Hippocampal formation (tissue), 2 donors: ENCODE measurements at places on chromosomes 7 and 10.

GRCh38 chr10:69466158-69466490 is 14.9 kb downstream of the TSPAN15 start:
- no peak for DNase-seq

- no peak for DNase-seq
Observed at GRCh38 chr7:108468246-108468645, 12.0 kb upstream of the NRCAM start.

DNA sequence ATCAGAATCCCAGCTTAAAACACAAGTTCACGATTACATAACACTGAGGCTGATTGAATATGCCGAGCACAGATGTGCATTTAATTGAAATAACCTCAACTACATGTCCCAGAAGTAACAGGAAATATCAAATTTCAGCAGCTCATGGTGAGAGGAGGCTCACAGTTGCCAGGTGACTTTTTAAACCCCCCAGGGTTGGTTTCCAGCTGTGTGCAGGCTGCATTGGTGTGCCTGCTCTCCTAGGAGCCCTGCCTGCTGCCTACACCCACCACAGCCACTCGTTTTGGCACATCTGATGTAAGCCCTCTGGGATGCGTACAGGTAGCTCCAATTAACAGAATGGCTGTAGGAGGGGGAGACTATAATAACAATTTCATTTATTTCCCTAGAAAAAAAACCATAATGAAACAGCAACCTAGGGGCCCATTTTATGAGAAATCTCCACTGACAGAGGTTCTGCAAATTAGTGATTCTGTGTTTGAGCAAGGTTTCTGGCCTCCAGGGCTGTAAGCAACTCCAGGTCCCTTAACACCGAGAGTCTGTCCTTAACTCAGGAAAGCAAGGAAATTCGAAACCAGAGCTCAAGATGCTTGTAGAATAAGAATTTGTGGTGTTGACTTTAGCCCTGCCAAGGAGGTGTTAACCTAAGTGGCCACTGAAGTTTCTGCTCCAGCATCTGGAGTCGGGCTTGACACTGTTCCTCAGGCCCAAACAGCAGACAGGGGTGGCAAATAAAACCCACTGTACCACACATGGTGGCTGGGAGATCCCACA is 161.9 kb downstream of the BMPER start:
- DNase-seq: no peak

DNA sequence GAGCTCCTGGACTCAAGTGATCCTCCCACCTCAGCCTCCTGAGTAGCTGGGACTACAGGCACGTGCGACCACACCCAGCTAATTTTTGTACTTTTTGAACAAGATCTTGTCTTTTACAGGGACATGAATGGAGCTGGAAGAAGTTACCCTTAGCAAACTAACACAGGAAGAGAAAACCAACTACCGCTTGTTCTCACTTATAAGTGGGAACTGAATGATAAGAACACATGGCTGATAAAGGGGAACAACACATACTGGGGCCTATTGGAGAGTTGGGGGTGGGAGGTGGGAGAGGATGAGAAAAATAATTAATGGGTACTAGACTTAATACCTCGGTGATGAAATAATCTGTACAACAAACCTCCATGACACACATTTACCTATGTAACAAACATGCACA is 70.9 kb upstream of the INHBA start:
- no peak for DNase-seq

DNA sequence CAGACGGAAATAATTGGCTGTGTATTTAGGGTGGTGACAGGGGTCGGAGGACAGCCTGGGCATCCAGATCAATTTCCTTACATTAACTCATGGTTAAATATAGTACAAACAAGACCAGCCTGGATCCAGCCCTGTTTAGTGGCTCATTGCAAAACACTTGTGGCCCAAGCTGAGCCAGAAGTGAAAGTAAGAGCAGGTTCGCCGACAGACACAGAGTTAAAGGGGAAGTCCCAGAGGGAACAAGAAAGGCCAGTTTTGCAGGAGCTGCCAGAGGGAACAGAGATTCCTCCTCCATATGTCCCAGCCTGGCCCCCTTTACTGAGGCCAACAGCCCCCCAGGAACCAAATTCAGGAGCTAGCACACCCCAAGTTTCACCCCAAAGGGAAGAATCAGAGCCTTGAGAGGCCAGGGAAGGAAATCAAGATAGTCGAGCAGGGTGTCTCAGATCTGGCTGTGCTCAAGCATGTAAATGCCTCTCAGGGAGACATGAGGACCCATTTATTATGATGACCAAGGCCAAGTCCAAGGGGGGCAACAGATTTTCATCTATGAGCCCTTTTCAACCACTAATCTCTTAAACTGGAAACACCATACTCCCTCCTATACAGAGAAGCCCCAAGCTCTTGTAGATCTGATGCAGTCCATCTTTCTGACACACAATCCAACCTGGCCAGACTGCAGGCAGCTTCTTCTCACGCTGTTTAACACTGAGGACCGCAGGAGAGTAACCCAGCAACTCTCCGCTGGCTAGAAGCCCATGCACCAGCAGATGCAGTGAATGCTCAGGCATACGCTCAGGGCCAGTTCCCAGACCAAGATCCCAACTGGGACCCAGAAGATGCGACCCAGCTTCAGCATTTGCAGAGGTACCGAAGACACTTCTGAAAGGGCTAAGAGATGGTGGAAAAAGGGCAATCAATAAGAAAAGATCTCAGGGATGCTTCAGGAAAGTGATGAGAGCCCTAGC is 15.9 kb upstream of the ADCK2 start:
- no peak for DNase-seq

- no peak for DNase-seq
Observed at GRCh38 chr10:23015021-23015707, 80.2 kb upstream of the MSRB2 start.

DNA sequence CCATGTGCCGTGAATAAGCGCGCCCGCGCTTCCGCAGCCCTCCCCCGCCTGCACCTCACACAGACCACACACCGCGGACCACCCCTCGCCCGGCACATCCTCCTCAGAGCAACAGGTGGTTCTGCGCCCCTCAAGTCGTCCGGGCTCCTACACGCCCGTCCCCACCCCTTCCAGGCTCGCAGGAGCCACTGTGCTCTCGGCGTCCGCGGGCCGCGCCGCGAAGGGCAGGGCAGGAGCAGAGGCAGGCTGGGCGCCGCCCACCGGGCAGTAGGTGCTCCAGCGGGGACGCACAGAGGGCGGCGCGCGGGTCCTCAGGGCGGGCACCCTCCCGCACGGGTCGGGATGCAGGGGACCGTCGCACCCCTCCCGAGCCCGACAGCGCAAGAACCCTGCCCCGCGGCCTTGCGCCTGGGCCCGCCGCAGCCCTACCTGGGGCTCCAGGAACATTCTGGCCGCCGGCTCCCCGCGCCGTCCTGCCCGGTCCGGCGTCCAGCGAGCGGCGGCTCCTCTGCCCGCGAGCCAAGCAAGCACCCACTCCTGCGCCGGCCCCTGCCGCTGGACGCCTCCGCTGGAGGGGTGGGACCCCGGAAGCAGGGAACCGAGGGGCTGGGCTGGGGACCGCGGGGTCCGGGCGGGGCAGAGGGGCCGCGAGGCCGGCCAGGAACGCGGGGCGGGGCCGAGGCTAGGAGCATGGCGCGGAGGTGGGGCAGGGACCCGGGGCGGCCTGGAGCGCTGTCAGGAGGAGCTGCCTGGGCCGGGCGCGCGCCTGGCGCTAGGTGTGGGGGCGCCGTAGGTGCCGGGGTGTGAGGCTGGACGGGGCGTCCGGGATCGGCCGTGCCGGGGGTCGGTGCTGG is 37.4 kb downstream of the RASGEF1A start:
- no peak for DNase-seq

- no peak for DNase-seq
Observed at GRCh38 chr7:142488842-142489241, 231.0 kb upstream of the PRSS58 start.

DNA sequence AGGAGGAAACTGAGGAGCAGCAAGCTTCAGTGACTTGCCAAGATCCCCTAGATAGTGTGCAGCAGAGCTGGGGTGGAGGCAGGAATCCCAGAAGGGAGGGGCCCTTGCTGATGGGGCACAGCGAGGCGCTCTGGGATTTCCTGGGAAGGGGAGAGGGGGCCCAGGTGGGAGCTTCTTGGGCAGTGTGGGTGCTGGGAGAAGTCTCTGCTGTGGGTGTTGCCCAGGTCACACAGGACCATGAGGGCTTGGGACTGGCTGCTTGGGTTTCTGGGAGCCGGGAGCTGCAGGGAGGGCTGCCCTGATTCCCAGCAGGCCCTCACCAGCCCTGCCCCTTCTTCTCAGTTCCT is 55.2 kb downstream of the TSPAN15 start:
- no peak for DNase-seq

- no peak for DNase-seq
Observed at GRCh38 chr7:99728615-99729014, 6.4 kb downstream of the CYP3A7 start.

- no peak for DNase-seq
Observed at GRCh38 chr10:29007748-29008610, 280.9 kb upstream of the LYZL1 start.

DNA sequence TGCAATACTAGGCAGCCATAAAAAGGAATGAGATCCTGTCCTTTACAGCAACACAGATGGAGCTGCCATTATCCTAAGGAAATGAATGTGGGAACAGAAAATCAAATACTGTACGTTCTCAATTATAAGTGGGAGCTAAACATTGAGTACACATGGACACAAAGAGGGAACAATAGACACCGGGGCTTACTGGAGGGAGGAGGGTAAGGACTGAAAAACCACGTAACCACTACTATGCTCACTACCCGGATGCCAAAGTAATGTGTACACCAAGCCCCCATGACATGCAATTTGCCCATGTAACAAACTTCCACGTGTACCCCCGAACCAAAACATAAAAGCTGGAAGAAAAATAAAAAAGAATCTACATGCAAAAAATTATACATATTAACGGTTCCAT is 587.0 kb downstream of the PARD3 start:
- DNase-seq: no peak

GRCh38 chr7:135653340-135654080 is 8.8 kb upstream of the STMP1 start:
- no peak for DNase-seq

- peak; percentile 58 for DNase-seq
Observed at GRCh38 chr10:11472158-11472753, 139.2 kb downstream of the USP6NL start.

DNA sequence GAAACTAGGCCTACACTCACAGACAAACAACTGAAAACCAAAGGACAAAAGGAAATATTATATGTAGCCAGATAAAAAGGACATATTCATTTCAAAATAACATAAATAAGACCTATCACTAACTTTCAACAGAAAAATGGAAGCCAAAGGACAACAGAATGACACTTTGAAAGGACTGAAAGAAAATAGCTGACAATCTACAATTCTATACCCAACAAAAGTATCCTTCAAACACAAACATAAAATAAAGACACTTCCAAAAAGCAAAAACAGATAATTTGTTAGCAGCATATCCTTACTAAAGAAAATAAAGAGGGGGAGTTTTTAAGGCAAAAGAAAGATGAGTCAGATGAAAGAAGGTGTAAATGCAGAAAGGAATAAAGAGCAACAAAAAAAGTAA is 7.9 kb upstream of the ZNF746 start:
- no peak for DNase-seq

DNA sequence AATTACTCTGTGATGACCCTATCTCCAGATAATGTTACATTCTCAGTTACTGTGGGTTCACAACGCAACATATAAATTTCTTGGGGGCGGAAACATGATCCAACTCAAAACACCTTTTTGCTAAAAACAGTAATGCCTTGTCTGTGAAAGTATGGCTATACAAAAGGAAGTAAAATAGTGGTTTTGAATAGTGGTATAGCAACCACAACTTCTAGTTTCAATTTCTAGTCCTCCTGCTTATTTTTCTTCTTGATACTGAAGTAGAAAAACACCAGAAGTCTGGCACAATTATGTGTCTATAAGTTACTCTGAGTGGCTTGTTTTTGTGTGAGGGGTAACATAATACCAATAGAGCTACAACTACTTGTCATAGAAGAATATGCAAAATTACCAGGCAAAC is 21.5 kb upstream of the ZNF800 start:
- no peak for DNase-seq

- DNase-seq: no peak
Observed at GRCh38 chr7:13933091-13933490, 56.4 kb downstream of the ETV1 start.

DNA sequence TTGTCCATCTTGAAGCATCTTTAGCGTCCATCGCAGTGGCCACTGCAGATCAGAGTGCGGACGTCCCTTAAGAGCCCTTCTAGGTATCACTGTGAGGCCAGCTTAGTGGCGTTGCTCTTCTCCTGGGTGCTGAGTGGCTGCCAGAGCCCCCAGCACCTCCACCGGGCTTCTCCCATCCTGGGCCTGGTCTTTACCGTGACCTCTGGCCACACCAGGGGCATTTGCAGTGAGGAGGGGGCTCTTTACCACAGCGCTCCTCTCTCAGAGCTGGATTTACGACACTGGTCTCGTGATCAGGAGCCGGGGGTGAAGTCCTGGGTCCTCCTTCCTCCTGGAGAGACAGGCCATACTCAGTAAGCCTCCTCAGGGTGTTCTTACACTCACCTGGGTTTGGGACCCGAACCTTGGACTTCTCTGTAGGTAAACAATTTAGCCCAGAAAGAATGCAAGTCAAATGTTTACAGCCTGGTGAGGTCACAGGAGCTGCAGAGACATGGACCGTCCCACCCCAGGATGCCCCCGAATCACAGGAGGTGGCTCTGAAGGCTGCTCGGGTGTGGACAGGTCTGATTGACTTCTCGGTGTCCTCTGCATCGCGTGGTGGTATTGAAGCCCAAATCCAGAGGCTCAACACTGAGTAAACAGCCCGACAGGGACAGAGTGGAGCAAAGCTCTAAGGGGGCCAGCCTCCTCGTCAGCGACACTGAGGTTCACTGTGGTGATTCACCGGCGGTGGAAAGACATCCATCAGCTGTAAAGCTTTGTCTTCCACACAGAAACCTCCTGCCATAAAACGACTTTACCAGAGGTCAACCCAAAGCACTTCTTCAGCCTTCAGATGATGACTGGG is 33.0 kb downstream of the JAKMIP3 start:
- DNase-seq: no peak

DNA sequence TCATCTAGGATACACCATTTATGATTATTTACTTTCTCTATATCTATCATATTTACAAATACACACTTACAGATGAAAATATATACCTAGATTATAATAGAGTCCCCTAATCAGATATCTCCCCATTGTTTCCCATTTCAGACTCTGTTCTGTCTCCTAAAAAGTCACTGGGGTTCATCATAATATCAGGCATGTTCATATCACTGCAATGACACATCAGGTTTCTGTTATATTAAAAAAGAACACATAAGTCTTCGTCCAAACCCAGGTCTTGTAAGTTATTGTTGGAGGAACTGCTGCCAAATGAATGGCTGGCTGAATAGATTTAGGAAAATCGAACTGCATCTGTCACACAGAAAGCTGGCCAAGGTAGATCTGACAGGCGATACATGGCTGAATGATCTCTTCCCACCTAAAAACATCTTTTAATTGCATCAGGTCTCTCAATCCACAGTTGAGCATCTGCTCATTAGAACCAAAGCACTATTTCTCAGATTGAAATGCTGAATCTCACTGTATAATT is 178.7 kb downstream of the CACNA2D1 start:
- DNase-seq: peak; percentile 27

DNA sequence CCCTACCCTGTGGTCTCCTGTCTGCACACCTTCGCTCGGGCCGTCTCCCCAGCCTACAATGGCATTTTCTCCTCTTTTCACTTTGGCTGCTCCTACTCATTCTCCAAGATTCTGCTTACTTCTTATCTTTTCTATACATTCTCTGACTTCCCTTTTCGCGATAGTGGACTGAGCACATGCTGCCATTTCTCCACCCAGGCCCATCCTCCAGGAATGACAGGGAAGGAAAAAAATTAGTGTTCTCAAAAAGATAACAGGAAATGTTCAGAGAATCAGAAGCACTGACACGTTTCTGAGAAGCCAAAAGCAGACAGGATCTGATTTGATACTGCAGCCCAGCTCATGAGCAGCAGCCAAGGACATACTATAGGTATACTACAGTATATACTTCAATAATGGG is 6.4 kb upstream of the ANXA11 start:
- DNase-seq: no peak
